ENCODE measurements at places on chromosomes 7 and 10.
A peak's percentile ranks its signal among the peaks of the same experiment; 100 is the strongest.

DNA sequence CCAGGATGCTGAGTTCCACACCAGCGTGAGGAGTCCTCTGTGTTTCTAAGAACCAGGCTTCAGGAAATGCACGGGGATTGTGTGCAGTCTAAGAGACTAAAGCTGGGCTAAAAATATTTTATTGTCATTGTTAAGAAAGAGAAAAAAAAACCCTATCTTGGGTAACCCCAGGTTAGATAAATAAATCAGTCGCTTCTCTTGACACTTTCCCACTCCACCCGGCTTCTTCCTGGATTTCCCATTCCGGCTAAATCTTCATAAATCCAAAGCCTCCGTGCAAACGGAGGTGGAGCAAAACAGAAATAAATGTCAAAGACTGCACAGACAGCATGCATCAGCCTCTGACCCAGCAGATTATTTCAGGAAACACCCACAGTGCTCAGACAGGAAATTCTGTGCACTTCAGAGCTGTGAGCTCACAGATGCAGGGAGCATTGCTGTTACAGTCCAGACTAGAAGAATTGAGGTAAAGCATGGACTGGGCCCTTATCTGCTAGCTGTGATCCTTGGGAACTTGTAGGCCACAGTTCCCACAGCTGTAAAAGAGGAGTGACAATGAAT lies 44.8 kb upstream of the GRID1 start:
- ATAC-seq: peak; percentile 67

DNA sequence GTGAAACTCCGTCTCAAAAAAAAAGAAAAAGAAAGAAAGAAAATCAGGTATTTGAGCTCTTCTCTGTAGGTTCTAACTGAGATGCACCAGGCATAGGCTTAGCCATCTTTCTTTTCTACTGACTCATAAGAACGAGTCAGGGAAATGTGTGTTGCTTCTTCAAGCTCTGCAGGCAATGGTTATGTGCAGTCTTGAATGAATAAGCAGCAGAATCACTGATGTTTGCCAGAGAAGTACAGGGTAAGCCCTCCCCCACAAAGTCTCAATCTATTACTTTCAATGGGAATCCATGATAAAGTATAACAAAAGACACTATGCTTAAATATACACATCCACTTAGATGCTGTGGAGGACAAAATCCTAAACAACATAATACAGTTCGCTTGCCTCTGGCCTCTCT lies 239.2 kb downstream of the PARD3 start:
- no peak for ATAC-seq

DNA sequence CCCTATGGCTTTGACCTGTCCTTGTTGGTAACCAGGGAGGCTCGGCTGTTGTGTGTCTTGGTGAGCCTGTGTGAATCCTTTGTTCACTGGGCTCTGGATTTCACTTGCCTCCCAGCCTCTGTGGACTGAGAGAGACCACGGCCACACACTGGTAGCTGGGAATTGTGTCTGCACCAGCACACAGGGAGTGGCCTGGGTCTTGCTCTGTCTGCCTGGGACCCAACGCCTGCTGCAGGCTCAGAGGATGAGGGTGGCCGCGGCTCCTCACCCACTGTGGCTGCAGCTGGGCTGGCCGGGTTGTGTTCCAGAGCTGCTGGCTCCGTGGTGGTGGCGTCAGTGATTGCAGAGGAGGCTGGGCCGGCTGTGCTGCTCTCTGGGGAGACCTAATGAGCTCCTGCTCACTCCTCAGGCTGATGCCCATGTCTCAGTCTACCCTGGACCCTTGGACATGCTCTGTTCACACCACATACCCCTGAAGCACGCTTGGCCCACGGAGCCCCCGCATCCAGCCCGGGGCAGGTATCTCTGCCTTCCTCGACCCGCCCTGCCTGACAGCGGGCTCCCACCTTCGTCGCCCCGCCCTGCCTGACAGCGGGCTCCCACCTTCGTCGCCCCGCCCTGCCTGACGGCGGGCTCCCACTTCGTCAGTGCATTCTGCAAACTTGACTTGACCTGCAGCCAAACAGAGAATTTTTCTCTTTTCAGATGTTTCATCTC lies 328.5 kb downstream of the ADARB2 start:
- no peak for ATAC-seq

DNA sequence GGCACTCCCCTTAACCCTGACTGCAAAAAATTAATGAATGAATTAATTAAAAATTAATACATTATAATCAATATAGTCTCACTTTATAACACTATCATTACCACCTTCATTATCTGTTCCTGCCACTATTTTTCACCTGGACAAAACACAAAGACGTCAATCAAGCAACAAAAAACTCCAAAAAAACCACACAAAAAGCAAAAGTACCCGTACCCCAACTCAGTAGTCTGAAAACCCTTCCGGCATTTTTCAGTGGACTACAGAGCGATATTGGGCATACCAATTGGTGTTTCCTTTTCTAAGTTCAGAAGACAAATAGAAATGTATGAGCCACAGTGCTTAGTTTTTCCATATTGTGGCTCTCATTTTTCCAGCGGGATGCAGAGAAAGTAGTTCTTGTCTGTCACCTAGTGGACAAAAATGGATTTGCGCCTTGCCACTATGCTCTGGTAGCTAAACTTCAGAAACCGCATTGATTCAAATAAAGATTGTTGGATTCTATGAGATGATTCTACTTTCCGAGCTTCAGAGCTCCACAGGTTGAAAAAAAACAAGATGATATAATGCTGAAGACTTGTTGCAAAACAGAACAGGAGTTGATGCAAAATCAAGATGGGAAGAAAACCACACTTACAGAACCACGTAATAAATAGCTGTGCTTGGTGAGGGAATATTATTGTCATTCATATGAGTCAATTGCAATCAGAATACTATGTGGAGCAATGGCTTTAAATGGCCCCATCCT lies 50.6 kb upstream of the ITGB1 start:
- peak; percentile 30 for ATAC-seq

DNA sequence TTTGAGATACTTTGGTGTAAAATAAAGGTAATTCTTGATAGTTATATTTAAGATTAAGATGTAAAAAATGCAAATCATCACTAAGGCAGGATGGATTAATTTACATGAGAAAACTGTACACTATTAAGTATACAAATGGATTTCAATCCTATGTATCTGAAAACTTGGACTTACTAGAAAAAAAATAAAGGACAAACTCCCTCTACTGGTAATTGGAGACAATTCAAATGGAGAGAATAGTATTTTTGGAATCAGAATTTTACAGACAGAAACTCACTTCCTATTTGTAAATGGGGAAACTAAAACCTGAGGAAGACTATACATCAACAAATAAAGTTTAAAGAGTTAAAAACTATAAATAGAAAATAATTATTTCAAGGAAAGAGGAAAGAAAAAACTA lies 62.6 kb downstream of the CUL2 start:
- ATAC-seq: no peak

DNA sequence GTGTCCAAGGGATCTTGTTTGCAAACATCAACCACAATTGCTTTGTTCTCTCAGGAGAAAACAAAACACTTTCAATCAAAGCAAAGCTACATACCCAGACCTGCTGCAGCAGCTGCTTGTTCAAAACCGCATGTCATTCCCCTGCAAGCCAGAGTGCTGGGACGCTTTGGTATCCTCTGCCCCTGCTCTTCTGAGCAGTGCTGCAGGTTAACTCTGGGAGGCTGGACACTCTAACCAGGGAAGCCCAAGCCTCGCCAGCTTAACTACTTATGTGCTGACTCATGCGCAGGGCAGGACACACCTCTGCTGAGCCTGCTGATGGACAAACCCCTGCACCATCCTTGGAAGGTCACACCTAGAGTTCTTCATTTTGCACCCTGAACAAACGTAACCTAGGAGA lies 28.2 kb upstream of the ASAH2 start:
- peak; percentile 59 for ATAC-seq

- no peak for ATAC-seq
These were observed 67.8 kb upstream of the CDK13 start for GRCh38 chr7:39882148-39882784.

DNA sequence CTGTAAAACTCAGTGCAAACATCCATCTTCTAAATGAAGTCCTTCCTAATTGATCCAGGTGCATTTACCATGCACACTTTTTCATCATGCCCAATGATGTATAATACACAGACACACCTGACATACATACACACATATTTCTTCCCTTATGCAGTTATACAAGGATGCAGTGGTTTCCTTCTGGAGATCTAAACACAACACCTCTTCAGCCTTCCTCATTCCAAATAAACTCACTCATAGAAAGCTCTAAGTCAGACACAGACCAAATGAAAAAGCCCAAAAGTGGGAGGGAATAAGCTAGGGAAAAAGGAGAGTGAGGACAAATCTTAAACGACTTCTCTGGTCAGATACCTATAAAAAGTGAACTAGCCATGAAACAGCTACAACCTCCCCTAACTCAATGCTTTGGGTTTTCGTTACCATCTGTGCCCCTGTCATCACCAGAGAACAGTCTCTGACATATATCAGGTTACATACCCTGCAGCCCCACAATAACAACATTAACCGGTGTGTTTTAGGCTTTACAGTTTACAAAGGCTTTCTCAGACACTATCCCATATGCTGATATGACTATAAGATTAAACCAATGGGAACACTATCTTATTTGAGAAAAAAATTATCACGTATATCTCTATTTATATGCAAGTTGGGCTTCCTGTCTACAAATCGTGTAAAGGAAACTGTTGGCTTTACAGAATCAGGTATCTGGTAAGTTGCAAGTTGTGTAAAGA lies 675.2 kb downstream of the PHTF2 start:
- no peak for ATAC-seq

GRCh38 chr10:61964949-61965702 lies 63.6 kb downstream of the ARID5B start:
- no peak for ATAC-seq

- ATAC-seq: peak; percentile 52
These were observed 40.7 kb downstream of the MRPL32 start for GRCh38 chr7:42972699-42973500.

GRCh38 chr10:111086574-111086973 lies 9.7 kb downstream of the ADRA2A start:
- ATAC-seq: no peak

DNA sequence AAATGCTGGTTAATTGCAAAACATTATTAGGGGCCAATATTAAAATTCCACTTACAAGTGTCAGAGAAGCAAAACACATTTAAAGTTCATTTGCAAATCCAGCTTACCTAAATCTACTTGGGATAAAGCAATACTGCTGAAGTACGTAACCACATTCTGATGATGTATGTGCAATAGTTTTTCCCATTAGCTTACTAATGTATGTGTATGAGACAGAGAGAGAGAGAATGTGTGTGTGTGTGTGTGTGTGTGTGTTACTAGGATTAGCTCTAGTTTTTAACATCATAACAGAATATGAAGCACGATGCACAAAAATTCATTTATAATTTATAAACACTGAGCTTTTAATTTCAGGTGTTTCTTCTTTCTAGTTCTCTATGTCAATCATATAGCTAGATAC lies 1074.2 kb upstream of the C7orf33 start:
- no peak for ATAC-seq

DNA sequence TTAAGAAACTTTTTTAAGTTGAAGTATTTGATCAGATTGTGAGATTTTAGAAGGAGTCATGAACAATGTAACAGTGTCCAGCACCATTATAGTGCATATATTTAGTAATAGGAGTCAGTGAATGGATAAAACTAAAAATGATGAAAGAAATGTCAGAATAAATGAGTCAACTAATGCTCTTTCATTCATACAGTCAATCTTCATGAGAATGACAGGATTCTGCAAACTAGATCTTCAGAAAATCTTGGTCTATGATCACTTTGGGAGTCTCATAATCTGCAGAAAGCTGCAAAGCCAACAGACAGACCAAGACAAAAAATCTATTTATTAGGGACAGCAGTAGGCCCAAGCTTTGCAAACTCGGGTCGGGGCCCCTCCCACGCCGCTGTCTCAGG lies 710 bp downstream of the RNLS start:
- no peak for ATAC-seq

- no peak for ATAC-seq
These were observed 80.7 kb upstream of the NANOS1 start for GRCh38 chr10:118948786-118949185.

- peak; percentile 52 for ATAC-seq
These were observed 77.8 kb downstream of the TCF7L2 start for GRCh38 chr10:113027574-113028455.

DNA sequence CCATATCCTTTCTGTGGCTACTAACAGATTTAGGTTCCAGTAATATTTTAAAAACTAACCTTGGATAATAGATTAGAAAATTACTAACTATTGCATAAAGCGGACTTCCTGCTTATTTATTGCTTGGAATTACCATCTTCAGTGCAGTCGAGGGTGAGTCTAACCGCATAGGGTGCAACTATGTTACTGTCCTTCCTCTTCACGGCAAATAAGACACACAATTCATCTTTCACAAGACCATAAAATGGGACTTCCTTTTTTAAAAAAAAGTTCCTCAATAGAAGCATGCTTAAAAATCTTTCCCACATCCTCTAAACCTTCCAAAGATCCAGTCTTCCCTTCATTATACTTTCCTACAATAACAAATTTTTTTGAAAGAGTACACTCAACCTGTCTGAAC lies 2.1 kb downstream of the SLC25A40 start:
- no peak for ATAC-seq
